Omental fat pad (tissue), 4 donors: ENCODE measurements at places on chromosomes 13 and 19. TPM values are rescaled to one million over a fixed set of nuclear protein-coding genes. Genes with fewer than 3 reads are reported as not detected.

NPAS1 gene
- total RNA-seq, result not detected

KCTD4 gene
- total RNA-seq, result not detected

GRCh38 chr19:2449019-2449418, 7.7 kb downstream of the LMNB2 start:
- DNase-seq, result no peak

- DNase-seq, result no peak
Measured at GRCh38 chr13:36251526-36251925, 37.2 kb upstream of the SOHLH2 start.

DNA sequence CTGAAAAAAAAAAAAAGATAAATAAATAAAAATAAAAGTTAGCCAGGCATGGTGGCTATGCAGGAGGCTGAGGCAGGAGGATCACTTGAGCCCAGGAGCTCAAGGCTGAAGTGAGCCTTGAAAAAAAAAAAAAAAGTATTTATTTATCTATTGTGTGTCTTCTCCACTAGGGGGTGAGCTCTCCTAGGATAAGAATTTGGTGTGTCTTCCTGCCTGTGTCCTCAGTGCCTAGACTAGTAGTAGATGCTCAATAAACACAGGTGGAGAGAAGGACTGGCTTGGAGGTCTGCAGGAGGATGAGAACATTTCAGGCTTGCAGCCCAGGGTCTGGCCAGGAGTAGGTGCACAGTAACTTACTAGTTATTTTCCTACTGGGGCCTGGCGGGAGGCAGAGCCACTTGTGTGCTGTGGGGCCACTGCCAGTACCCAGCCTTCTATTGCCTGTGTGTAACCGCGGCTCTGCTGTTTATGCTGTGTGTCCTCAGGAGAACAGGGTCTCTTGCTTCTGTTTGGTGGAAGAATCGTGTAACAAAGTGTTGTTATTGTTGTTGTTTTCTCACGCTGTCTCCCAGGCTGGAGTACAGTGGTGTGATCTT, 5.4 kb downstream of the LMTK3 start:
- no peak for DNase-seq

- no peak for DNase-seq
Measured at GRCh38 chr19:2888731-2889224, 11.9 kb upstream of the ZNF57 start.

- no peak for DNase-seq
Measured at GRCh38 chr19:34254698-34255432, 511 bp downstream of the GARRE1 start.

FGF14 gene
- total RNA-seq, result 0.63 TPM

DNA sequence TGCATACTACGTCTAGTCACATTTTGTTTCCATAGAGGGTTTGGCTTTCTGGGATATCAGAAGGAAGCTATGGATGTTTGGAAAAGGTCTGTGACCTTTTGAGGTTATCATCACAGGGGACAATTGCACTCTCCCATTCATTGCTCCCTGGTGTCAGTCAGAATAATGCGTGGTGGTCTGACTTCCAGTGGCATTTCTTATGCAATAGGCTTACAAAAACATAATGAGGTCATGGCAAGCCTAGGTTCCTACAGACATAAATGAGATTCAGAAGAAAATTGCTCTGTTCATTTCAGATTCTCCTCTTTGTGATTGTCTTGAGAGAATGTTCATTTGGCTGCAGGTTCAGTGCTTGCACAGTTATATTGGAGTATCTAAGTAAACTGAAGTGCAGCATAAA, 54.6 kb downstream of the ARHGAP35 start:
- DNase-seq, result no peak

DNA sequence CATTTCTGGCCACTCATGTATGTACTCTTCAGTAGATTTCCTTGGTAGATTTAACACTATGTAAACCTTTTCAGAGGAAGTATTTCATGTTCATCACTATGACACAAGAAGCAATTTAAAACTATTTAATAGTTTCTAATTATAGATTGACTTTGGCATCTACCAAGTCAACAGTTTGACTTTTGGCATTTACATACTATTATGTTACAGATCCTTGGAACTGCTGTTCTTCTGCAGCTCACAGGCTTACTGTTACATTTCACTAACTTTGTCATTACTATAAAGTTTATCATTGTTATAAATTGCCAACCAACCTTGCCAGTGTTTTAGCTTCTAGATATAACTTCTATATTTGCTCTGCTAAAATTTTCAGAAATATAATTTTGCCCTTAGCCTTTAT, 18.7 kb downstream of the SUPT20H start:
- no peak for DNase-seq

CHAF1A gene
- total RNA-seq, result 4.1 TPM

ZNF837 gene
- total RNA-seq, result 2.7 TPM

CPT1C gene
- total RNA-seq, result 5.9 TPM

ZIM2 gene
- total RNA-seq, result 0.88 TPM

DNA sequence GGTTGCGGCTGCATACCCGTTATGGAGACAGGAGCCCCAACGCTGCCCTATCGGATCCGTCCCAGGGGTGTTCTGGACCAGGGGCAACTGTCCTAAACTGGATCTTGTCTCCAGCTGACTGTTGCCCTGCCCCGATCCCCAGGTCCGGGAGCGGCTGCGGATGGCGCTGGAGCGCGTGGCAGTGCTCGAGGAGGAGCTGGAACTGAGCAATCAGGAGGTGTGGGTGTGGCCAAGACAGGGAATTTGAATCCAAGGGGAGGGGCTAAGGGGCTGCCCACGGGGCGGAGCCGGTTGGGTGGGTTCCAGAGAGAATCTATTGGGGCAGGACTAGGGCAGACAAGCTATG, 9.9 kb downstream of the PPFIA3 start:
- DNase-seq, result no peak

SYNE4 gene
- total RNA-seq, result not detected

- DNase-seq, result no peak
Measured at GRCh38 chr19:53101518-53101917, 1.7 kb downstream of the ZNF160 start.

ZNF846 gene
- total RNA-seq, result 21.4 TPM

DNA sequence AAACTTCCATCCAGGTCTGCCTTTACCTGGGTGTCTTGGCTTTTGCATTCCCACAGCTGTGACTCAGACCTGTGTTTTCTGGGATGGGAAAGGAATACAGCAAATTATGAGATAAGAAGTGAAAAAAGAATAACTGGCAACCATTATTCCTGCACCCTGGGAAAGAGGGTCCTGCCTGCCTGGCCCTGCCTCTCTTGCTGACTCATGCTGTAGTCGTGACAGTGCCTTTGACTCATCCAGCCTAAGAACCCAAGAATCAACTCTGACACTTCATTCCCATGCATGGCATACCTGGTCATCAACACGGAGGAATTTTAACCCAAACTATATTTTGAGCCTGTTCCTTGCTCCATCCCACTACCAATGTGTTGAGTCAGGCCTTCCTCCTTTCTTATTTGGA, 185.4 kb upstream of the SERP2 start:
- DNase-seq, result no peak

- DNase-seq, result no peak
Measured at GRCh38 chr19:33370783-33371182, 2.7 kb upstream of the CEBPG start.

- no peak for DNase-seq
Measured at GRCh38 chr13:19645000-19645399, 11.5 kb downstream of the MPHOSPH8 start.

DNA sequence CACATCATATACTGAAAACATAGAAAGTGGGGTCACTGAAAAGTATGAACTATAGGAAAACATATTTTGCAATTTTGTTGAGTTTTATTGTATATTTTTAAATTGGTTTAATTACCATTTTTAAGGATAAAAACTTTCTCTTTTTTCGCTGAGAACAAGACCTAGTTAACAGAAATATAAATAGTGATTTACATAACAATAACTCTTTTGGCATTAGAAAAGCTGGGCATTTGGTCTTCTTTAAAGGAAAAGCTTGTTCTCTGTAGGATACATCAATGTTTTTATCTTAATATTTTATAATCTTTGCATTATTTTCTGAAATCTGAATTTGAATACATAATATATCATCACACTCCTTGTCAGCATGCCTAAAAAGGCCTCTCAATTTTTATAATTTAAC, 47.4 kb upstream of the MYCBP2 start:
- DNase-seq, result no peak

YJEFN3 gene
- 0.84 TPM for total RNA-seq

DNA sequence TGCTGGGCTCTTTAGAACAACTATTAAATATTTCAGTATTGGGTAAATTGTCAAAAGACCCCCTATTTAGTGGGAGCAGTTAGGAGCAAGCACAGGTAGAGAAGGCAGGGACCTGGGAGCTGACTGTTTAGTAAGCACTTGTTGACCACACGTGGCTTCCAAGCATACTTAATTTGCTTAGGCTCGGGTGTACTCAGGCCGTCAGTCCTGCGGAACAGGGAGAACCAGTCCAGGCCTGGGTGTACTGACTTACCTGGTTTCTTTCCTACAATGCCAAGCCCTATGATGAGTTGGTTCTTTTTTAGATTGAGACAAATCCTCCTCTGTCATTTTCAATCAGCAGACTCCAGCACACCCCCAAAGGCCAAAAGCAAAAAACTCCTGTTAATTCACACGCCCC, 90.0 kb downstream of the WDFY2 start:
- no peak for DNase-seq

GRCh38 chr13:30156826-30157615, 150.3 kb downstream of the KATNAL1 start:
- DNase-seq, result no peak

SLITRK5 gene
- 0.16 TPM for total RNA-seq

DNA sequence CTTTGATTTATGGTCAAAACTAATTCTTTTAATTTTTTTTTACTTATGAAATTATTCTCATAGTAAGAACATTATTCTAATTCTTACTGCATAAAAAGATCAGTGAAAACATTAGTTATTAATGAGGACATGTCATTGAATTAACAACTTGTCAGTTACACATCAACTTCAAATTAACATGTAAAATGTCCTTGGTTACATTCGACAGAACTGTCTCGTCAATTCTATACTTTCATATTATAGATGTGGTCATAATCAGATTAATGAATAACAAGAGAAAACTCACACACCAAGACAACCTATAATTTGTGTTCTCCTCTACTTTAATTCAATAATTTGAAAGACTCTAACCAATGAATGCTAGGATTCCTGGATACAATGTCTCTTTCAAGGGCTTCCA, 66.7 kb downstream of the KATNAL1 start:
- no peak for DNase-seq

- DNase-seq, result no peak
Measured at GRCh38 chr13:35978607-35979316, 152.4 kb downstream of the DCLK1 start.

DNA sequence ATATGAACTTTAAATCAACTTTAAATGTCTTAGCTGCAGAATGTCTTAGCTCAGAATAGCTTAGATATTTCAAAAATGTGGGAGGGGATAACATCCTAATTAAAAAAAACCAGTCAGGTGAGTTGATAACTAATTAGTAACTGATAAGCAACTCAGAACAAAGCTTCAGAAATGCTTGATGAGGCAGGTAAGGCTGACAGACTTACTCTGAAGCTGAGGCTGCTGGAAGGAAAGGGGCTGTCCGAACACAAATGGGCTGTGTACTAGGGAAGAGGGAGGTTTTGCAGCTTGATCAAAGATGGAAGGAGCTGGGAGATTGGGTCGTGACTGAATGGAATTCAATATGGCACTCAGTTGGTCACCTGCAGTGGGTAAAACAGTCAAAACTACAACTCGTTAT, 91.2 kb upstream of the FBXL3 start:
- DNase-seq, result no peak

GRCh38 chr13:32026623-32027022, 5.0 kb upstream of the FRY start:
- DNase-seq, result no peak

PRR22 gene
- 0.84 TPM for total RNA-seq

SLC5A5 gene
- not detected for total RNA-seq

- no peak for DNase-seq
Measured at GRCh38 chr19:15091918-15092753, 10.1 kb downstream of the OR1I1 start.

HSH2D gene
- total RNA-seq, result 1.4 TPM

DNA sequence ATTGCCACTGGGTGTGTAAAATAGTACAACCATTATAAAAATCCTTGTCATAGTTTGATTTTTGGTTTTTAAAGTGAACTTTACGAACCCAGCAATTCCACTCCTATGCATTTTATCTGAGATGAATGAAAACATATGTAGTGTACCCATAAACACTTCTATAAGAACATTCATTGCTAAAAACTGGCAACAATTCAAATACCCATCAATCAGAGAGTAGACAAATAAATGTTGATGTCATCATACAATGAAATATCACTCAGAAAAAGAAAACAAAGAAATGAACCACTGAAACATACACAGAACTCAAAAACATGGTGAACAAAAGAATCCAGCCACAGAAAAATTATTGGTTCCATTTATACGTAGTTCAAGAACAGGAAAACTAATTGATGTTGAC, 202.3 kb downstream of the ABCC4 start:
- DNase-seq, result no peak

GRCh38 chr19:4208385-4209094, 20.8 kb upstream of the EBI3 start:
- no peak for DNase-seq

DNA sequence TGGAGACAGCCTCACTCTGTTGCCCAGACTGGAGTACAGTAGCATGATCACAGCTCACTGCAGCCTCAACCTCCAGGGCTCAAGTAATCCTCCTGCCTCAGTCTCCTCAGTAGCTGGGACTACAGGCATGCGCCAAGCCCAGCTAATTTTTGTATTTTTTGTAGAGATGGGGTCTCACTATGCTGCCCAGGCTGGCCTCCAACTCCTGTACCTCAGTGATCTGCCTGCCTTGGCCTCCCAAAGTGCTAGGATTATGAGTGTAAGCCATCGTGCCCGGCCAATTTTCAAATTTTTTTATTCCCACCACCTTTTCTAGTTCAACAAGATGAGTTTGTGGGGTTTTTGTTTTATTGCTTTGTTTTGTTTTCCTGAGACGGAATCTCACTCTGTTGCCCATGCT, 31.7 kb downstream of the XPO4 start:
- no peak for DNase-seq

RASL11A gene
- total RNA-seq, result 32.6 TPM

DNA sequence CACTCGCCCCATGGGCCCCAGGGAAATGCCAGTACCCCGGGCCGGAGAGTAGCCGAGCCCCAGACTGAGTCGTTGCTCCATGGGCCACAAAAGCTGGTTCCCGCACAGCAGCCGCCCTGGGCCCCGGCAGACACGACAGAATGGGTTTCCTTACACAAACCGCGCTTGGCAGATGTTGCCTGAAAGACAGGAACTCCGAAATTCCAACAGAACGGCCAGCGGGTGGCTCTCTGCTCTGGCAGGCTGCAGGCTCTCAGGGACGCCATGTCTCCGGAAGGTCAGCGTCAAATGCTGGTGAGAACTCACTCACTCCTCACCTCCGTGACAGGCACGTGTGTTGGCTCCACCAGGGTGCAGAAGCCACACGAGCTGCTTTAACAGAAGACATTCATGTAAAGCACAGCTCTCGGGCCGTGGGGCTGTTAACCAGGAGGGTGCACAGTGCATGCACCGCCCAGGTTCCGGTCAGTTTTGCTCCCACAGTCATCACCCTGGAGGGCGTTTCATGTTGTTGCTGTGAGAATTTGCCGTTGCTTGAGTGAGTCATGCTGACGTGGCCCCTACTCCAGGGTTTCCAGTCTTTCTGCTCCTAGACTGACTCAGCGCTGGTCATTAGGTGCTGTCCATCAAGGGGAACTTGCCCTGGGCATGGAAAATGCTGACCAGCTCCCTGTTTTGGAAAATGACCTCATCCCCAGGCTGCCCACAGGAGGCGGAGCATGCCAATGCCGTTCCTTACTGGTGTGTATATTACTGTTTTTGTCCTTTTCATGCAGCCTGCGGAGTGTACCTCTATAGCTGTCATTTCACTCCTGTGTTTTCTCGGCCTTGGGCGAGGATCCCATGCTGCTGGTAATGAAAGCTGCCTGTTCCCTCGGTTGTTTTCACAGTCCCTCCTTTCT, 44.8 kb downstream of the ANKRD10 start:
- peak; percentile 95 for DNase-seq
